ENCODE measurements at places on chromosomes 1 and 21.

- DNase-seq, result no peak
- H3K27ac ChIP-seq, result no peak overlapping the region
- no peak overlapping the region for H3K4me3 ChIP-seq
These were observed 268.4 kb upstream of the NRIP1 start for GRCh38 chr21:15333136-15333710.

DNA sequence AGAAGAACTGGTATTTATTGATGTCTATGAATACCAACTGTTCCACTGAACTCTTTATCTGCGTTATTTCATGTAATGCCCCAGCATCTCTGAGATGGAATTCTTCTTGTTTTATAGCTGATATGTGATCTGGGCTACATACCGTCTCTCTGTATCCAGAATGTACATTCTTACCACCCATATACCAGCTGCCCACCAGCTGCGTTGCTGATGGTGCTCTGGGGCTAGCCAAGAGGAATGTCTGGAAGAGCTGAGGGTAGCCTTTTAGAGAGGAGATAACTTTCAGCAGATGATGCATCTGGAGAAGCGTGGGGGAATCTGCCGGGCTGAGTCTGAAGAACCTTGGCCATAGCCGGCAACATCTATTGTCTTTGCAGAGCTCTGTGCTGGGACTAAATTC is 137.5 kb downstream of the RYR2 start:
- DNase-seq, result no peak
- no peak overlapping the region for H3K4me3 ChIP-seq
- H3K27me3 ChIP-seq, result no peaks in the 10 kb centered on the region
- no peaks in the 10 kb centered on the region for H3K36me3 ChIP-seq
- H3K4me1 ChIP-seq, result no peaks in the 10 kb centered on the region
- H3K27ac ChIP-seq, result no peak overlapping the region

DNA sequence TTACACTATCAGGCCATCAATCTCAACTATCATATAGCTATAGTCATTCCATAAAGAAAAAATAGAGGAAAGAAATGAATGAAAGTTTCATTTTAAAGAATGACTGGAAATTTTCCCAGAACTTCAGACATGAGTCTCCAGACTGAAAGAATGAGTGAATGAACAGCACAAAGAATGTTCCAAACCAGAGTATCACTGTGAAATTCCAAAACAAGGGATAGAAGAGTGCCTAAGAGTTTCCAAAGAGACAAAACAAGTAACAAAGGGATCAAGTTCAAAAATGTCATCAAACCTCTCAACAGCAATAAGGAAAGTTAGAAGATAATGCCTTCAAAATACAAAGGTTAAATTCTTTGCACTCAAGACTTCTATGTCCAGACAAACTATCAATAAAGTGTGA is 114.9 kb downstream of the DENND1B start:
- H3K27me3 ChIP-seq, result no peaks in the 10 kb centered on the region
- H3K4me1 ChIP-seq, result no peaks in the 10 kb centered on the region
- H3K36me3 ChIP-seq, result 0 out of 2 replicates have a peak, but pooled peaks cover 5% of the 10 kb centered on the region
- H3K27ac ChIP-seq, result no peak overlapping the region

DNA sequence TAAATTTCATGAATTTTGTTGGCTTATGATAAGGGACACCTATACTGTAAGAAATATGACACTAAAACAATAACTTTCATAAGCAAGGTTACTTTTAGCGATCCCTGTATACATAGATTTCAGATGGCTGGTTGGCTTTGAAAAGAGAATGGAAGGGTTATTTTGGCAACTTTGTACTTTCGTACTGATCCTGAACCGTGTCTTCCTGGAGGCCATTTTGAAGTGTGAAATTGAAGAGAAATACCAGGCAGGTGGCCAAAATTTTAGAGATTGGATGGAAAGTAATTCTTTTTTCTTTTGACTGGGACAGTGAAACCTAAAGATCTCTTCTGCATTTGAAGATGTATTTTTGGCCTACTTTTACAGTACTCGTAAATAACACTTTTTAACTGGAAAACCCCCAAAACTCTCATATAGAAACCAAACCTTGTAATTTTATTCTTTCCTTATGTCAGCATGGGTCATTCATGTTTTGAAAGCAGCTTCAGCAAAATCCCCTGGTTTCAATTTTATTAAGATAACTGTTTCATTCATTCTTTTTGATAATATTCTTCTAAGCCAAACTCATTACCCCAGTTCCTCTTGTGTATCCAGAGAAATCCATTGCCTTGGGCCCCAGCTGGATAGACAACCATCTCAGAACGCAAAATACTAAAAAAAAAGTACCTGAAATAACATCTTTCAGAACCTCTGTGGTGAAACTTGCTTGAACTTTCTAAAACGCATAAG is 38.4 kb upstream of the ZNF281 start:
- H3K27ac ChIP-seq, result no peak overlapping the region

- DNase-seq, result no peak
- no peak overlapping the region for H3K27ac ChIP-seq
- H3K27me3 ChIP-seq, result no peaks in the 10 kb centered on the region
- H3K4me3 ChIP-seq, result no peak overlapping the region
- no peaks in the 10 kb centered on the region for H3K4me1 ChIP-seq
These were observed 620.9 kb upstream of the USP24 start for GRCh38 chr1:55836086-55836485.
